ENCODE measurements at places on chromosomes 16 and 17.

DNA sequence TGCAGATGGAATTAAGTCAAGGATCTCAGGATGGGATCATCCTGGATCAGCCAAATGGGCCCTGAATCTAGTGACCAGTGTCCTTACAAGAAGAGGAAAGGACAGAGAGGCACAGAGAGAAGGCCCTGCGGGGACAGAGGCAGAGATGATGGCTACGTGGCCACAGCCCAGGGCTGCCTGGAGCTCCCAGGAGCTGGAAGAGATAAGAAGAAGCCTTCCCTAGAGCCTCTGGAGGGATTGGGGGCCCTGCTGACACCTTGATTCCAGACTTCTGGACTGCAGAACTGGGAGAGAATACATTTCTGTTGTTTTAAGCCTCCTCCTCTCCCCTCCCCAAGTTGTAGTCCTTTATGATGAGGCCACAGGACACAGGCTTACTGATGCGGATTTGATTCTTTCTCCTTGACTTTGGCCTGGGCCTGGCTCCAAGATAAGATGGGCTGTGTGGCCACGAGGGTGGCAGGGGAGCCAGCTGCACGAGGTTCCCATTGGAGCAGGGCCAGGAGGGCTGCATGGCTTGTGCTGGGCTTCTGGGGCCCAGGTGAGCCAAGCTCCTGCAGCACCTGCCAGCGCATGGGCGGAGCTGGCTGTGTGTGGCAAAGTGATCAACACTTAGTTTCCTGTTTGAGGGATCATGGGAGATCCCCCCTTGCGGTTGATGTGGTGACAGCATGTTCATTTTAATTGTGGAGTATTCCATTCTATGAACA, 146.1 kb downstream of the IRF8 start:
- DNase-seq, result no peak

GRCh38 chr16:525520-526180, 1.9 kb upstream of the CAPN15 start:
- DNase-seq, result no peak

GRCh38 chr16:10103700-10104099, 78.5 kb downstream of the GRIN2A start:
- no peak for DNase-seq

DNA sequence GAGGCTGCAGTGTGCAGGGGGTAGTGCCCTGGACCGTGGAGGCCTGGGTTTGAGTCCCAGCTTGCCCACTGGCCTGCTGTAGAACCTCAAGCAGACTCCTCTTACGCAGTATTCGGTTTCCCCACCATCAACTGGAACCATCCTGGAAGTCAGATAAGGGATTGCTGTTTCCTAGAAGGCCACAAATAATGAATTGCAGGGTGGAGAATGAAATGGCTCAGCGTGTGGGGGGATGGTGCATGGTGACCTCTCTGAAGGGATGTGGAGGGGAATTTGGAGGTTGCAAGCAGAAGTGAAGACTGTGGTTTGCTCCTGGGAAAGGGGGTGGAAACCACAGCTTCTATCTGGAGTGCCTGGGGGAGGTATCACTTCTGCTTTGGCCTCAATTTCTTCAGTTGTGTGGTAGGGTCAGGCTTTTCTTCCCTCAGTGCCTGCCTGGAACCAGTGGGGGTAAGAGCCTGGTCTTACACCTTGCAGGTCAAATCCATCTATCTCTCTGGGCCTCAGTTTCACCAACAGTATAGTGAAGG, 1.7 kb downstream of the ADGRG5 start:
- no peak for DNase-seq

GRCh38 chr17:77489893-77490255, 349.1 kb downstream of the SEC14L1 start:
- no peak for DNase-seq

- DNase-seq, result no peak
Observed at GRCh38 chr16:65754820-65755691, 611.4 kb upstream of the CDH5 start.

GRCh38 chr17:7241090-7241733, 1.0 kb downstream of the GABARAP start:
- no peak for DNase-seq

GRCh38 chr17:15377616-15378015, 36.2 kb upstream of the TEKT3 start:
- DNase-seq, result no peak

DNA sequence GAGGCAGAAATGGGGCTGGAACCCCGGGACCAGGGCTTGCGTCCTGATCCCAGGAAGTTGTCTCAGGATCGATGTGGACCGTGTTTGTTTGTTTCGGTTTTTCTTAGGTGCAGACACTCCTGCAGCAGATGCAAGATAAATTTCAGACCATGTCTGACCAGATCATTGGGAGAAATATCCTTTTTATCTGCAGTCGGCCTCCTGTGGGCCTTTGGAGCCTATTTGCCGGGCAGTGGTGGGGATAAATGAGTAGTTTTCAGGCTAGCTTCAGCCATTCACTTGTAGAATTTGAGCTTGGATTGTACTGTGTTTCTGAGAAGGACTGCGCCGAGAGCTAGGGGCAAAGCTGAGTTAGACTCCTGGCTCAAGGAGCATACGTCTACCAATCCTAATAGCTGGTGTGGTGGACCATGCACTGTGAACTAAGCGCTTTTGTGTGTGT, 816 bp downstream of the HSBP1 start:
- no peak for DNase-seq

DNA sequence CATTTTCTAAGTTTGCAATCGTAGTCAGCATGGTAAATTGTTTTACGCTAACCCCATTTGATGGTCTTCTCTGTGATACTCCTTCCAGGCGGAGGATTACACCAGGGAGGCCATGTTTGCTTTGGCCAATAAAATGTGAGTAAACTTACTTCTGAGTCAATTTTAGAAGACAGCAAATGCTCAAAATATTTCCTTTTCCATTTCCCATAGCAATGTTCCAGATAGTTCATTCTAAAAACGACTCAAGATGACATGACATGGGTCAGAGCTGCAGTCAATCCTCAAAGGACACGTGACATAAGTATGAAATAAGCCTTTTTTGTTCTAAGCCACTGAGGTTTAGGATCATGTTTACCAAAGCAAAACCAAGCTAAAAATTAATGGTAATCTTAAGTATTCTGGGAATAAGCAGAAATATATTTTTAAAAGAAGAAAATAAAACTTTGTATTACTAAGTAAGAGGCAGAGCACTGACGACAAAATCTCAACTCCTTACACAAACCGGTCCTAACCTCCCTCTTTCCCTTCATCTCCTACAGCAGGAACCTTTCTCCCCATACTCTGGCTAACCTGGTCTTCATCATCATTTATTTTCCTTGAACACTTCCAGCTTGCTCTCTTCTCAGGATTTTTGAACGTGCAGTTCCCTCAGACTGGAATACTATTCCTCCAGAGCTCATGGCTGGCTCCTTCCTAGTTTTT, 266.2 kb downstream of the CEP112 start:
- DNase-seq, result no peak

- DNase-seq, result no peak
Observed at GRCh38 chr16:54112451-54113206, 174.0 kb downstream of the IRX3 start.

GRCh38 chr17:1197781-1198490, 18.2 kb upstream of the ABR start:
- no peak for DNase-seq

- DNase-seq, result no peak
Observed at GRCh38 chr17:76337413-76337777, 16.3 kb downstream of the PRPSAP1 start.

DNA sequence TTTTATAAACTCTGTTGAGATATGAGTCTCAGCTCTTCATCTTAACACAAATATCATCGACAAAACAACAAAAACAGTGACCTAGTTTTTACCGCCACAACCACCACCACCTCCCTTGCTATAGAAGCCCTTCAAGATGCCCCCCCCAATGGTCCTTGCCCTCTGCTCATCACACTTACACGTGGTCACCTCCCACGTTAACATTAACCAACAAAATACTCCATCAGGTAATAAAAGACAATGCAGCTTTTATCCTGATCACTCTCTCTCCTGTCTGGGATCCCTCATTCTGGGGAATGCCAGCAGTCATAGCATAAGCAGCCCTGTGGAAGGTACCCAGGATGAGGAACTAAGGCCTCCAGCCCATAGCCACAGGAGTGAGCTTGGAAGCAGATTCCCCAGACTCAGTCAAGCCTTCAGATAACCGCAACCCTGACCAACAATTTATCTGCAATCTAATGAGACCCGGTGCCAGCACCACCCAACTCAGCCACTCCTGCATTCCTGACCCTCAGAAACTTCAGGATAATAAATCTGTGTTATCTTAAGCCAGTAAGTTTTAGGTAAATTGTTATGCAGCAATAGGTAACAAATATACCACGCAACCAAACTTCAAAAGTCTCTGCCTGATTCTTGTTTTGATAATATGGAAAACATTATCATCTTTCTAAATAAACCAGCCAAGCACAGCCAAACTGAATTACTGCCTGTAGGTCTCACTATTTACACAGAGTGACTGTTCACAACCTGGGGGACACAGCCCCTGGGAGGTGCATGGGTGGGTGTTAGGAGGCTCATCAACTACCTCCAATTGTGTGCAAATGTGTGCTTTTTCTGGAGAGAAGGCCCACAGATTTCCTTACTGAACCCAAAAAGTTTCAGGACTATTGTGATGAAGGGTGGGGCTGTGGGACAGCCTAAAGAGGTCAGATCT, 6.1 kb downstream of the PECAM1 start:
- DNase-seq, result no peak

DNA sequence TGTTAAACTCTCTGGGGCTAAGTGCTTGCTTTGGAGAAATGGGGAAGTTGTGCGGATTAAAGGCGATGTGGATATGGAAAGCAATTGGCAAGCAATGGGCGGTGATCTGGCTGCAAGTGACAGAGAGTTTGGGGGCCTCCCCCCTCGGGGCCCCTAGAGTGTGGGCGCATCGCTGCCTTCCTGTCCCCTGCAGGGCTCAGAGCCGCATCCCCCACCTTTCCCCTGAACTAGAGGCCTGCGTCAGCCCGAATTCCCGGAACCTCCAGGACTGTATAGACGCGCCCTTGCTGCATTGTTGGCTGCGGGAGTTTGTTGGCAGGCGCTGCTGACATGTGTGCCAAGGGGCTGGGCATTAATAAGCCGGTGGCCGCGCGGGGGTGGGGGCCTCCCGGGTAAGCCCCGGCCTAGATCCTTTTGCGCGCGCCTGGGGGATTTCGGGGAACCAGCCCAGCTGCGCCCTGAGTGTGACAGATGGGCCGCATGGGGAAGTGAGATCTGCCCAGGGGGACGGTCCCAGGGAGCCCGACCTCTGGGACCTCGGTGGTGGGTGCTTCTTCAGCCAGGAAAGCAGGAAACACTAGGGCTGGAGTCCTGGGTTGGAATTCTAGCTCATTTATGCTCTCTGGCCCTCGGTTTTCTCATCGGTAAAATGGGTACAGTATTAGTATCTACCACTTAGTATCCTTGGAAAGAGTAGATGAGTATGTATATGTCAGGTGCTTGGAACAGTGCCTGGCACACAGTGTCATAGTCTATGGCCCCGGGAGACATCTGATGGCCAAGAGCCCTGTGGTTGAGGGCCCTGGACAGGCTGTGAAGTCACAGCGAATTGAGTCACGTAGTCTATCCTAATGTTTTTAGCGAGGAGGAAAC, 1.0 kb downstream of the EEF2K start:
- peak; percentile 76 for DNase-seq

- no peak for DNase-seq
Observed at GRCh38 chr17:57405491-57406072, 149.3 kb downstream of the MSI2 start.

DNA sequence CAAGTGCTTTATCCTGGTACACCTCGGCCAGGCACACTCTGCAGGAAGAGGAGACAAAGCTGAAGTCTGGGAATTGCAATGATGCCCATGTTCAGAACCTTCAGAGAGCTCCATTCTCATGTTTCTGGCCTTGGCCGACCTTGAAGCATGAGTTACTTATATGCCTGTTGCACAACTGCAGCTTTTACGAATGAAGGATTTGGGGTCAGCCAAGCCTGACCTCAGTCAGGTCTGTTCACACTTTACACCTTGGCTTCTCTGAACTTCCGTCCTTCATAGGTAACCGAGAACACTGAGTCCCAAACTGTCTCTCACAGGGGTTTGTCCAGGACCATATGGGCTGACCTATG, 66.7 kb downstream of the GTF3C1 start:
- DNase-seq, result no peak

- no peak for DNase-seq
Observed at GRCh38 chr17:77254951-77255825, 114.4 kb downstream of the SEC14L1 start.

DNA sequence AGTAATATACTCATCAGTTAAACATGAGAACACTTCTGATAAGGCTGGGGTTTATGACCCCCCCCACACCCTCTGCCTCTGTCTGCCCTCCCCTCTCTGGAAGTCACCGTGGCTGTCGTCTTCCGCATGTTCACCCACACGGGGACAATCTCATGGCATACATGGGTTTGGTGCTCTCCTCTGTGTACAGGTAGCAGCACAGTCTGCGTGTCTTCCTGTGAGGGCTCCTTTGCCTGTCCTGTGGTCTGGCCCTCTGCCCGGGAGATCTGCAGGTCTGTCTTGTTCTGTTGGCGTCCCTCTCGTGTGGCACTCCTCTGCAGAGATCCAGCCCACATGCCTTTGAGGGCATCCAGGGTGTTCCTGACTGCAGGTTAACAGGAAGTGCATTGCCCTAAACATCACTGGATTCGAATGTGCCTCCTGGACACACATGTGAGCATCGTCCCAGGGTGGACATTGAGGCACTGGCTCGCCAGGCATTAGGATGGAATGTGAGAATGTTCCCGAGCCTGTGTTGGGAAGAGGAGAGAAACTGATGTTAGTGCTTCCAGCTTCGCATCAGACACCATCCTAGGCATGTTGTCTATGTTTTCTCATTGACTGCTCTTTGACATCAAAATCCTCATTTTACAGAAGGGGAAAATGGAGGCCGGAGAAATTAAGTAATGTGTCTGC, 54.5 kb downstream of the NKD1 start:
- no peak for DNase-seq

- DNase-seq, result peak; percentile 93
Observed at GRCh38 chr17:73092523-73093135, at the start of gene SLC39A11. TSS of gene SLC39A11 (minus strand) at chr17:73092688. CDS start at chr17:73088764, 3,924 bp downstream.

DNA sequence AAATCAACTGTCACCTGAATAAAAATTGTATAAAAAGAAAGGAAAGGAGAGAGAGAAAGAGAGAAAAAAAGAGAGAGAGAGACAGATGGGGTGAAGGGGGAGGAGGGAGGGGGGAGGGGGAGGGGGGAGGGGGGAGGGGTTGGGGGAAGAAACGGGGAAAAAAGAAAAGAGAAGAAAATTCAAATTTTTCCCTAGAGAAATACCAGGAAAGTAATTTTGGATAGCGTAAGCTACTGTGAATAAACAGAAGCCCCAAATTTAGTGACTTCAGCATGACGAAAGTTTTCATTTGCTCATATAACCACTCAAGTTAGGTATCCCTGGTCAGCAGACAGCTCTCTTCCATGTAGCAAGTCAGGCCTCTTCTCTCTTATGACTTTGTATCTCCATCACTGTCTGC, 289.4 kb upstream of the MYOCD start:
- DNase-seq, result no peak

Data from NCI-H1092 treated with DMSO at 0.1 percent for 48 hours (cell line).